ENCODE measurements at places on chromosomes 6 and 20.

DNA sequence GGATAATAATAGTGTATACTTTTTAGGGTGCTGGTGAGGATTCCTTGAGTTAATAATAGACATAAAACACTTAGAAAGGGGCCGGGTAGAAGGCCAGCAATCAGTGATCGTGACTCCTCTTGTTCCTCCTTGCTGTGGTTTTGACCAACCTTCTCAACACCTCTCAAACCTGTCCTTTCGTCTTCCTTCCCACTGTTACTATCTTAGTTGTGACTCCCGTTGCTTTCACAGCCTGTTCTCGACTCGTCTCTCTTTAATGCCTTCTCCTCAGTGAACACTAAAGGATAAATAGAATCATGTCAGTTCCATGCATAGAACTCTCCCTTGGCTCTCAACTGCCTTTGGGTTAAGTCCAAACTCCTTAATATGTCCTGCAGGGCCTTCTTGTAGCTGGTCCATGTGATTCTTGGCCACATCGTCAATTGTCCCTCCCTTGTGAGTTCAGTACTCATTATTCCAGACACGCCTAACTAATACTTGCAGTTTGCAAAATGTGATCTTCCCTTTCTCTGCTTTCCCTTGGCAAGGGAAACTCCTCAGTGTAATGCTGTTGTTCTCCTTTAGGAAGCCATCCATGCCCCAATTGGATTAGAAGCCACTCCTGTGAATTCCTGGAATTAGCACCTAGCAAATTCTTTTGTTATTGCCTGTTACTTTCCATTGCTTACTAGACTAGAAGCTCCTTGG is 164.9 kb downstream of the UTRN start:
- no peak for DNase-seq

- no peak for DNase-seq
These were observed 52.1 kb downstream of the NUDT3 start for GRCh38 chr6:34340394-34340793.

- DNase-seq: no peak
These were observed 525.2 kb downstream of the PKHD1 start for GRCh38 chr6:51562198-51562597.

- no peak for DNase-seq
These were observed 121.6 kb upstream of the BEND6 start for GRCh38 chr6:56833127-56833791.

GRCh38 chr6:149230712-149231460 is 86.6 kb upstream of the TAB2 start:
- no peak for DNase-seq

GRCh38 chr6:3324262-3324942 is 65.7 kb downstream of the PSMG4 start:
- no peak for DNase-seq

DNA sequence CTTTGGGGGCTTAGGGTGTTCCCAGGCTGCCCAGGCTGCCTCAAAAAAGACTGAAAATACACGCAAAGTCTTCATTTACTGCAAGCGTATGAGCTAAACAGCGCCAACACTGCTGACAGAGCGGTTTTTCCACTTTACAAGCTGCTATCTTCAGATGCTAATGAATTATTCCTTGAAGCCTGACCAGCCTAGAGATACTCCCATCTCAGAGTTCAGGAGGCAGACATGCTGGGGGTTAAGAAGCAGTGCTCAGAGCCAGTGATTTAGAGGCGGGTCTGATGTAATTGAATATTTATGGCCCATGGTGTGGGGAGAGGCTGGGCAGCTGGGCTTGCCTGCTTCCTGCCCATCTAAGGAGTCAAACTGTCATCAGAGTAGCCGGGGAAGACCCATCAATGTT is 241.4 kb downstream of the SLC24A3 start:
- no peak for DNase-seq

DNA sequence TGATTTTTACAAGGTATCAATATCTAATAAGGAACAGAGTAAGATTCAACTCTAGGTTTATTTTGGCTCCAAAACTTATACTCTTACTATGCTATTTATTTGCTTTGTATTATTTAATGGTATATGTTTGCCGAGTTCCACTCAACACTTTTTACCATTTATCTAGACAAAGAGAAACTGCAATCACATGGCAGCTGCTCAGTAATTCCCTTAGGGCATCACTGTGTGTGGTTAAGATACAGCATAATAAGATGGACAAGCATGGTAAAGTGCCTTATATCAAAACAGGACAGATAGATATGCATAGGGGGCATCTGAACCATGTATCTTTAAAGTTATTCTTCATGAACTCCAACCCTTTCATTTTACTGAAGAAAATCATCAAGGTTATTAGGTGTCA is 483.0 kb upstream of the ID4 start:
- no peak for DNase-seq

GRCh38 chr20:24772667-24773066 is 176.4 kb upstream of the CST7 start:
- DNase-seq: no peak

- DNase-seq: no peak
These were observed 425.5 kb downstream of the TBC1D32 start for GRCh38 chr6:120908767-120909166.

DNA sequence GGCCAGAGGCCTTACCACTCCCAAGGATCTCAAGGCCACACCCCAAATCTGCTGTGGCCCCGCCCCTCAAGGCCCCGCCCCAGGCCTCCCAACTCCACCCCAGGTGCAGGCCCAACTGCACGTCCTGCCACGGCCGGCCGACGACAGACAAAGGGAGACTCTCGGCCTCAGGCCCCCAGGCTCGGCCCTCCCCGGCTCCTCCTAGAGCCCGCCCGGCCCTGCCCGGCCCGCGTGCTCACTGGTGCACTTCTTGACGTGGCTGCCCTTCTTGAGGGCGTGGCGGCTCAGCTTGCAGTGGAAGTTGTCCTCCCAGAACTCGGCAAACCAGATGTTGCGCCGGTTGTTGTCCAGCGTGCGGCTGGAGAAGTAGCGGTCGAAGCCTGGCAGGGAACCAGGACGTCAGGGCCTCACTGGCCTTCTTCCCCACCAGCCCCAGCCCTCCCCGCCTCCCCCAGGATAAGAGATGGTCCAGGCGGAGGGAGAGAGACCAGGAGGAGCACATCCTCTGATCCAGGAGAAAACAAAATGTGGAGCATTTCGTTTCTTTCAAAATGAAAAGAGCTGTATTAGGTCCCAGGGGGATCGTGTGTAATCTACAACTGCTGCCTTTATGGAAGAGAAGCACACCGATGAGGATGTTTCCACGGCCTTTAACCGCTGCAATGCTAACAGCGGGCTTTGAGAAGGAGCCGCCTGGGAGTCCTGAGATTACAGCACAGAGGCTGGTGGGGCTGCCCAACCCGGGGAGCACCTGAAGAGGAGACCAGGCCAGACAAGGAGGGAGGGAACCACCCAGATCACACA is 89.4 kb downstream of the GRM4 start:
- DNase-seq: no peak

DNA sequence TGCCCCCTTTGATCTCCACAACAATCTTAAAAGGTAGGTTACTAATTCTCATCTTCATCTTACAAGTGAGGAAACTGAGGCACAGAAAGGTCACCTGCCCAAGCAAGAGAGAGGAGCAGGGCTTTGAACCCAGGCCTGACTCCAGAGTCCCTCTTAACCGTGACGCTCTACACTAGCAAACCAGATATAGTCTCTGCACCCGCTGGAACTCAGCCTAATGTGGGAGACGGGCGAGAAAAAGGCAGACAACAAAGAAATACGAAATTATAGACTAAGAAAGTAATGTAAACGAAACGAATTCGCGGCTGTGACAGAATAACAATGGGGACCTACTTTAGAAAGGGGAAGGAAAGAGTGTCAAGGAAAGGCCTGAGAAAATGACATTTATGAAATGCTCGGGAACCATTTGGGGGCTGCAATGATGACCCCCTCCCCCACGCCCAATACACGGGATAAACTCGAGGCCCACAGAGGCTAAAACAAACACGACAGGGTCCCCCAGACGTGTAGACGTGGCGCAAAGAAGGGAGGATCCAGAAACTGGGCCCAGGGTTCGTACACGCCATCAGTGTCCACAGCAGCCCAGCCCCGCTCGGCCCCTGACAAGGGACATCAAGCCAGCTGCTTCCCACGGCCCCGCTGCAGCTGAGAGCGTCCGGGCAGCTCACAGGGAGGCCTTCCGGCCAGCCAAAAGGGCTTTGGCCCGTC is 637 bp downstream of the TRPC4AP start:
- DNase-seq: no peak

- no peak for DNase-seq
These were observed 26.8 kb downstream of the PAQR8 start for GRCh38 chr6:52388790-52389189.

DNA sequence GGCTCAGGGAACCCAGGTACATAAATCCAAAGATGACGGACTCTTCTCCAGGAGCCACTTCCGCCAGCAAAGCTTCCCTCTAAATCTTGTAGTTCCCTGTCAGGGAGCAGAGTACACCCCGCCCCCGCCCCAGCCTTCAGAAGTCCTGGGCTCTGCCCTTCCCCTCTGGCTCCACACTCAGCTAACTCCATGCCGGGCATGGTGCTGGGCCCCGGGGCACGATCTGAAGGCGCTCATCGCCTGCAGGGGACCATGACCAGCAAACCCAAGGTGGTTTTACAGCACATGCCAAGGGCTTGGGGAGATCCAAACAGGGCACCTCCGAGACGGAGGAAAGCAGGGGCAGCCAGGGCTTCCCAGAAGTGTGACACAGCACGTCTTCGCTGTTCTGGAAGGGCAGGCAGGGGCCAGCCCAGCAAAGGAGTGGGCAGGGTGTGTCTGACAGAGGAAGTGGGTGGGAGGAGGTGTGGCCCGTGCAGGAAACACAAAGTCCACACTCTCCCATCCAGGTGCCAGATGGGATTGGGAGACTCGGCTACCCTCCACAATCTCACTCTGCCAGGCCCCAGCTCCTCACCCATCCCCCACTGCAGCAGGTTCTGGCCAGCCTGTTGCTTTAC is 41.6 kb upstream of the SLC22A2 start:
- DNase-seq: no peak

DNA sequence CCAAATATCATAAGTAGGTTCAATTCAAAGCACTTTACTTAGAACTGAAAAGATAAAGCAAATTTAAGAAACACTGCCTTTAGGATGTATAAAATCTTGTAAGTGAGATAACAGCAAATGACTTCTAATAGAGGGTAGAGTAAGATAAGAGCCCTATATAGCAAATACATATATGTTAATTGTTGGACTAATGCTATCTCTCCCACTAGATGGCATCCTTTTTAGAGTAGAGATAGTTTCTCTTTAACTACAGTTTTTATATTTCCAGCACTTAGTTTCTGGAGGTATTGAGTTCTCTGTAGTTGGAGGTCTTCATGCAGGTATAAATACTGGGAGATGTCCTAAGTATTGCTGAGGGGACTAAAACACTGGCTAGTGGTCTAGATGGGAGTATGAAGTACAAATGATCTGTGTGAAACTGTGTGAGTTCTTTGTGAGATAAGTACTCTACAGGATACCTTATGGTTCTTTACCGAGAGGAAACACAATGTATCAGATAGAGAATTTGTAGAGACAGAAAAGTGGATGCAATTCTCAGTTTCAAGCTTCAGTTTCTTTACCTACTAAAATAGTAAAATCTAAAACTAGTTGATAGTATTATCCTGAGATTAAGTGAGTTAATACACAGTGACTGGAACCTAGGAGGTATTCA is 399.3 kb downstream of the KHDRBS2 start:
- no peak for DNase-seq

- no peak for DNase-seq
These were observed 904 bp downstream of the B3GALT4 start for GRCh38 chr6:33277663-33278391.

DNA sequence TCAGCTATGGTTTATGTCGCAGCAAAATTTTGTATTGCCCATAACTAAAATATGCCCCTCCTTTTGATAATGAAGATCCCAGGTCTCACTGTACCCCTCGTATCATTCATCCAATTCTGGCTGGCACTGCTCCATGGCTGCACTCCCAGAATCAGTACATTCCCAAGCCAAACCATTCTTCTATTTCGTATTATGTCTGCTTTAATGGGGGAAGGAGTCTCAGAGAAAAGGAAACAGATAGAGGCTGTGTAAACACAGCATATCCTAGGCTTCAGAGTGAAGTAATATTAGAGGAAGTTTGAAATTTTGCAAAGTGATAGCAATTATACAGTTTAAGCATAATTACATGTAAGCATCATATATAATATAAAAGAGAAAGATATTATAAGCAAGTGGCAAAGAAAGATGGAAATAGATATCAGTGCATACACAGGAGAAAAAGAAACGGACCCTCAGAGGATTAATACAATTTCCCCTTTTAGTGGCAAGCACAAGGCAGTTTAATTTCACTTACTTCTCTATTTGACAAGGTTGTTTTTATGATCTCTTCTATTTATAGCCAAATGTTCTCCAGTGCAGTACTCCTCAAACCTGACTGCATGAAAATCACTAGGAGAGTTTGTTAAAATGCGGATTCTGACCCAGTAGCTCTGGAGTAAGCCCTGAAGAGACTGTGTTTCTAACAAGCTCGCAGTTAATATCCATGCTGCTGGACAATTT is 56.5 kb upstream of the TENT5A start:
- no peak for DNase-seq

DNA sequence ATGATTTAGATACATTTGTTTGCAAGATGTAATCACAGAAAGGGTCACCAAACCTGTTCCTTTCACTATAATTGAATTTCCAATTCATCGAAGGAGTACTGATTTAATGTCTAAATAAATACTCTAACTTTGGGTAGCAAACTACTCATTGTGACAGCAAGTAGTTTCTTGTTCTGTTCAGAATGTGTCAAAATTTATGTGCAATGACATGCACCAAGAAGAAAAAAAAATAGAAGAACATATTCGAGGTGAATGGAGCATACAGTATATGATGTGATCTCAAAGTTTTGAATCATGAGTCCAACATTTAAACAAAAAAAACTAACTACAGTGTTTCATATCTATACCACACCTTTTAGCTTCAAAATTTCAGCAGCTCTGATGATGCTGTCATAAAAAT is 583.6 kb upstream of the MMS22L start:
- no peak for DNase-seq

- DNase-seq: no peak
These were observed 34.8 kb downstream of the SLC35D3 start for GRCh38 chr6:136956590-136957544.

DNA sequence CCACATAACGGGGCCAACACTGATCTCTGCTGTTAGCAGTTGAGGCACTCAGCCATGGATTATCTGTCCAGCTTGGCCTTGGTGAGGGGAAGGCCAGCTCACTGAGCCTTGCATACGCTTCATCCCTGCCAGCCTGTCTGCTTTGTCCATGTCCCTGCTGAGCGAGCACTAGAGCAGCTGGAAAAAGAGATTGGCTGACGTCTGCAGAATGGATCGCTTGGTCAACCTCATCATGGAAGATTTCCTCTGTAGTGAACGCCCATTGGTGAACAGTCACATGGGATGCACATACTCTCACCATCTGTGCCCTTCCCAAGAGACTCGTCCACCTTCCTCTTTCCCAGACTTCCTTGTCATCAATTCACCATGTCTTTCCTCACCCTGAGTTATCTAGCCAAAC is 26.9 kb downstream of the MUC22 start:
- no peak for DNase-seq

- no peak for DNase-seq
These were observed 462.5 kb downstream of the CDH26 start for GRCh38 chr20:60420676-60421229.

GRCh38 chr6:9537381-9537780 is 877.5 kb downstream of the TFAP2A start:
- DNase-seq: no peak
